ENCODE measurements at places on chromosomes 2 and 18.

DNA sequence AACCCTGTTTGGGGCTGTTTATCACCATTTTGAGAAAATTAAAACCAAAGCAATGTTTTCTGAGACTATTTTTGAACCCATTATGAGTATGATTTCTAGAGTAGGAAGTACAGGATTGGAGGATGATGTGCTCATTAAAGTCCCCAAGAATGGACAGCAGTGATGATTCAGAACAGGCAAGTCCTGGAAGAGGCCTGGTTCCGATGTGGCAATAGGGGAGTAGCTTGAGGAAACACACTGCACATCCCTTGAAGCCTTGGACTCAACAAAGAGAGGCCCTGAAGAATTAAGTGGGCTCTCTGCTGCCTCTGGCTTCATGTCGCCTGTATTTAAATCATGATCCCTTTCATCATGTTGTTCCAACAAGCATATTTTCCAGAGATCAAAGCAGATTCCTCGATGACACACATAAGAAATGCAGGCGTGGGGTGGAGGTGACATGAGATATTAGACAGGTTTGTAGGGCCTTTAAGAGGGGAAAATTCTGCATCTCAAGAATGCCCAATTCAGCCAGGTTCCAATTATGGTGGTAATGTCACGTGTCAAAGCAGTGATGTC is 242.2 kb downstream of the FHOD3 start:
- no peak for DNase-seq

GRCh38 chr2:3302751-3303582 is 74.7 kb downstream of the EIPR1 start:
- no peak for DNase-seq

DNA sequence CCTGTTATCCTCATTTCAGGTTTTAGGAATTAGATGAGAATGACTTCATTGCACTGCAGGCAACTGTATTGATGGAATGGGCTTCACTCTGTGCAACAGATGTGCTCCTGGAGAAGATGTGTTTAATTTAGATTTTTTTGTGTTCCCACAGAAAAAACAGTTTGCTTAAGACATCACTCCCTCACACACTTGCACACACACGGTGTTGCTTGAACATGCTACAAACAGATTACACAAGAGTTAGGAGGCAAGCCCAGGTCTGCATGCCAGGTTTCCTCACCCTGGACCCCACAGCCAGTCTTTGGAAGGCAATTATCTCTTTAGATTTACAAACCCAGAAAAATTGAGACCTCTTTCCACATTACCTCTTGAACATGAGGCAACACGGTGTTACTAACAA is 93.7 kb upstream of the KLHL29 start:
- no peak for DNase-seq

GRCh38 chr2:217086038-217086522 is 226.2 kb upstream of the TNP1 start:
- no peak for DNase-seq

GRCh38 chr2:235746257-235746934 is 252.6 kb downstream of the AGAP1 start:
- DNase-seq, result no peak

All from GF-D8 (cell line).